Right renal cortex interstitium (tissue), 3 donors: ENCODE measurements at places on chromosomes 5 and 9. TPM values are rescaled to one million over a fixed set of nuclear protein-coding genes. Genes with fewer than 3 reads are reported as not detected.

The HAVCR1 gene
- polyA plus RNA-seq = 4.2 TPM

DNA sequence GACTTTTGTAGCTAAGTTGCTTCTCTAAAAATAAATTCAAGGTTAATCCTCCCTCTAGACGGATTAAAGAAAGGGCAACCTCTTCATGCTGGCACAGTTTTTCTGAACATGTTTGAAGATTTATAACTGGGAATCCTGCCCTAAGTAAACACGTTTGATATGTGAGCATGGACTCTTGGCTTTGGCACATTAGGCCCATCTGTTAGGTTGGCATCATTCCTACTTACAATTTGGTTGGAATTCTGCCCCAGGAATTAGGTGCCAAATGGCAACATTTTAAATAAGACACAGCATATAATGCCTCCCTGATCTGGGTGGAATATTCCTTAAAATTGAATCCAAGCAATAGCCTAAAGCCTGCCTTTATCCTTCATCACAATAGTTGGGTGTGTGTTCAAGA lies 372.3 kb upstream of the CDH18 start:
- DNase-seq = no peak

DNA sequence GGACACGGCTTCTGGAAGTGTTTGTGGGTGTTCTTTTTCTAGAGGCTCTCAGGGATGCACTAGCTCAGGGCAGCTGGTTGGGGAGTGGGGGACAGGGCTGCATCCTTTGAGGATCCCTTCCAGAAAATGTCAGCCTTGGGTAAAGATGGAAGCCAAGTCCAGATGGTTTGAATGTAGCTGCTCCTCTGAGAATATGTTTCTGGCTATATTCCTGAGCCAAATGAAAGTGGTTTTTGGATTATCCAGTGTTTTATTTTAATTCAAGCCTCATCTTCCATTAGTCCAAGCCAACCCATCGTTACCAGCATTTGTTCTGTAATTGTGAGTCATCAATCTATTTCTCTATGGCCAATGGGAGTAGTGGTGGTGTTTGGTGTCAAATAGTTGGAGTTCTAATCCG lies 70.4 kb downstream of the SPRY4 start:
- no peak for DNase-seq

The GDA gene
- polyA plus RNA-seq = 0.43 TPM

DNA sequence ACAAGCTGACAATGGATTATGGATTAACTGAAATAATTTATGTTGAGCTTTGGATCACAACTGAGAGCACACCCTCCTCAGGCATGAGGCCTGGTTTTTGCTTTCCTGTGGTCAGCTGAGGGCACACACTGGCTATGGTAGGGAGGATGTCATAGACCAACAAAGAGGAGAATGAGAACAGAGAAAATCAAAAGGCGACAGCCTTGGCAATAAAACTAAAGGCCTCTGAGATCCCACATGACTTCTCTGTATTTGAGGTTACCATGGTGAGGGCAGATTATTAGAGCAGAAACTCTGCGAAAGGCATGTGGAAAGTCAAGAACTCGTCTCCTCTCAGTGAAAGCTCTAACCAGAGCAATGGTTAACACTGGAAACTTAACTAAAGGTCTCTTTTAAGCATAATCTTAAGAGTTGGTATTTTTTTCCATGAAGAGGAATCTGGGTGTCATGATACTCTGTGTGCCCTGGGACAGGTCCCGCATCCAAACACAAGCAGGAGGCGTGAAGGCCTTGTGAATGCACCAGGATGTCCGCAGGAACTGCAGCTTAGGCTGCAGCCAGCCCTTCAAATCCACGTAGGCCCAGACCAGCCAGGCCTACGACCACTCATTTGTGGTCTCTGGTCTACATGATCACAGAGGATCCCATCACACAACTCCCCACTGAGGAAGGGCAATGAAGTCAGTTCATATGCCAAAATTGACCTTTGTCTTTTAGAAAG lies 12.4 kb upstream of the MEIKIN start:
- no peak for DNase-seq

GRCh38 chr9:80679916-80680315 lies 1009.4 kb downstream of the TLE1 start:
- DNase-seq = no peak

The MTMR12 gene
- 37.5 TPM for polyA plus RNA-seq
